ENCODE measurements at places on chromosomes 16 and 17.
A peak's percentile ranks its signal among the peaks of the same experiment; 100 is the strongest.

GRCh38 chr17:57447357-57447989 is 191.2 kb downstream of the MSI2 start:
- DNase-seq = no peak

GRCh38 chr17:1629504-1630310 is 1.1 kb upstream of the SLC43A2 start:
- peak; percentile 58 for DNase-seq

- no peak for DNase-seq
Observed at GRCh38 chr17:59498530-59499307, 66.7 kb upstream of the DHX40 start.

- no peak for DNase-seq
Observed at GRCh38 chr16:86512860-86513470, 2.6 kb downstream of the FOXF1 start.

DNA sequence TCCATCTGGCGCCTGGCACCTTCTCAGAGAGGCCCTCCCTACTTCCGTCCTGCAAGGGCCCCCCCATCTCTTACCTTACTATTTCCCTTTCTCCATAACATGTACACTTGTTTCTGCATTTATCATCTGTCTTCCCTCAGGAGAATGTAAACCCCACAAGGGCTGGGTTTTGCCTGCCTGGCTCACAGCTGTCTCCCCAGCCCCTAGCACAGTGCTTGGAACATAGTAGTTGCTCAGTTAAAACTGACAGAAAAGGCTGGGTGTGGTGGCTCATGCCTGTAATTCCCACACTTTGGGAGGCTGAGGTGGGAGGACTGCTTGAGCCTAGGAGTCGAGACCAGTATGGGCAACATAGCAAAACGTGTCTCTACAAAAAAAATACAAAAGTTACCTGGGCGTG is 5.7 kb upstream of the SNN start:
- no peak for DNase-seq

DNA sequence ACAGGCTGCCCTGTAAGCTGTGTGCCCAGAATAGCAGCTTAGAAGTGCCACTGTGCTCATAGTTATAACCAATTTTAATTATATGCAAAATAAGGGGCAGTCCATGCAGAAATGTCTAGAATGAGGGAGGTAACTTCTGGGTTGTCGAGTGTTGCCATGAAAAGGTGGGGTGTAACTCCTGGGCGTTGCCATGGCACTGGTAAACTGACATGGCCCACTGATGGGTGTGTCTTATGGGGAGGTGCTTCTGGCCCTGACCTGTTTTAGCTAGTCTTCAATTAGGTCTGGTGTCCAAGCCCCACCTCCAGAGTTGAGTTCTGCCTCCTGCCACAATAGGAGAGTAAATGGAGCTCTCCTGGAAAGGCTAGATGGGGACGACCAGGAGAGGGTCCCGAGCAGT is 120.6 kb downstream of the SALL1 start:
- DNase-seq = no peak

Data from CD8-positive, alpha-beta memory T cell (primary cell).